Astrocyte (in vitro differentiated cells and primary cell): ENCODE measurements at places on chromosomes 3 and 15.

DNA sequence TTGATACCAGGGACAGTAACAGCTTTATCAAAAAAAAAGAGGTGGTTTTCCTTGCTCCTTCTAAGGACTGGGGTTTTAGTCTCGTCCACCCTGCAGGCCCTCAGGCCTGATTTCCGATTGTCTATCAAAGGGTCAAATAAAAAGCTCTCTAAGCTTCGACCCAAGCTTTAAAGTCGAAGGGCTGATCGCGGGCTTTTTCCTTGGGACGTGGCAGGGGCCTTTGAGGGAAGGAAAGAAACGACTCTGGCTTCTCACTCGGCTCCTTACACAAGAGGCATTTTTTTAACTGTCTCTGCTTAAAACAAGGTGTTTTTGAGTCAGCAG is 354 bp upstream of the KLHL24 start:
- DNase-seq = no peak

- DNase-seq = peak; percentile 81
These were observed 1.9 kb downstream of the AEN start for GRCh38 chr15:88623061-88623460.

DNA sequence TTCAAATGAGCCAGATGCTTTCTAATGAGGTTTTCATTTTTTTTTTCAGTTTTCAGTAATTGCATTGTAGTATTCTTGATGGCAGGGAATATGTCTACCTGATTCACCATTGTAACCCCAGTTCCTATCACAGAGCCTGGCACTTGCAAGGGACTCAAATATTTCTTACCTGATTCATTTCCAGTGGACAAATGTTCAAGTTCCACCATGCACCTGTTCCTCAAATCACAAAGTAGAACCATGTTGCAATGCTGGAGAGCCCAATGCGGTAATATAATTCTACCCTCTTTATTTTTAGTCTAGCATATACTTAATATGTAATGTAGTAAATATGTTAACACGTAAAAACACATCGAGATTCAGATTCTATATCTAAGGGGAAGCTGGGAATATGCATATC is 722.6 kb downstream of the AGBL1 start:
- DNase-seq = no peak

DNA sequence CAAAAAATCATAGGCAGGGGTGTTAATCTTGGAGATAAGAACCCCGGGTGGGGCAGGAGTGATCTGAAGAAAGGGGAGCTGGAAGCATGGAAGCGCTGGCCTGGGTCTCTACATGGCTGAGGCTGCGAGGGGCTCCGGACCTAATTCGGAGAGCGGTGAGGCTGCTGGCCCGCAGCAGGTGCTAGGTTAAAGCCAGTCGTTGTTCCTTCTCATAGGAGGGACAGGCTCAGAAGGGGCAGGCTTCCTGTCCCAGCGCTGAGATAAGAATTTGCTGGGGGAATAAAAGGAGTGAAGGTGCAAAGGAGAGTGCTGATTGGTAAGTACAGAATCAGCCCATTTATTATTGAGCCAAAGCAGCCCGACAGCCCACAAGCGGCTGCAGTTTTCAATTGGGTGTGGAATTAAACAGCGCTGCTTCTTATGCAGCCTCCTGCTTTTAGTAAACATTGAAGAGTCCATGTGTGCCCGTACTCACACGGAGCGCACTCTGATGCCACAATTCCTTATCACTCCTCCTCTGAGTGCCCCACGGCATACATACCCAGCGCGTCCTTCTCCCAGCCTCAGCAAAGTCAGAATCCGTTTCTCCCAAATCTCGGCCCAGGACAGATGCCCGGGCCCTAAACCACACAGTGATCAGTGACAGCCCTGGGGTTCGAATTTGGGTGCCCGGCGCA is 17.1 kb downstream of the CHST13 start:
- DNase-seq = no peak

- DNase-seq = no peak
These were observed 92.0 kb upstream of the TSEN2 start for GRCh38 chr3:12392101-12392878.

DNA sequence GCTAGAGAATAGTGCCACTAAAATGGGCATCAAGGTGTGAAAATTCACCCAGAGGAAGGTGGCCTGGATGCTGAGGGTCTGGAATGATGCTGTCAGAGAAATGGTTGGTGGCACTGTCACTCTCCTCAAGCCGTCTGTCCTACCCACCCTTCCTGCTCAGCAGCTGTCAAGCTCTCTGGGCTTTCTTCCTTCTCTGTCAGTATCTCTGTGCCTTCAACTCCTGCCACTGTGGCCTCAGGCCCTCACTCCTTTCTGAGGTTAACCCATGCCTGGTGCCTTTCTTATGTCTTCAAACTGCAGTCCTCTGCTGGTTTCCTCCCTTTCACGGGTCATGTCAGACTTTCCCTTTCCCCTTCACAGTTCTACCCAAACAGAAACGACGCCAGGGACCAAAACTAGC is 4.4 kb downstream of the MYO5C start:
- no peak for DNase-seq

- no peak for DNase-seq
These were observed 39.5 kb downstream of the HERC1 start for GRCh38 chr15:63794271-63794670.

DNA sequence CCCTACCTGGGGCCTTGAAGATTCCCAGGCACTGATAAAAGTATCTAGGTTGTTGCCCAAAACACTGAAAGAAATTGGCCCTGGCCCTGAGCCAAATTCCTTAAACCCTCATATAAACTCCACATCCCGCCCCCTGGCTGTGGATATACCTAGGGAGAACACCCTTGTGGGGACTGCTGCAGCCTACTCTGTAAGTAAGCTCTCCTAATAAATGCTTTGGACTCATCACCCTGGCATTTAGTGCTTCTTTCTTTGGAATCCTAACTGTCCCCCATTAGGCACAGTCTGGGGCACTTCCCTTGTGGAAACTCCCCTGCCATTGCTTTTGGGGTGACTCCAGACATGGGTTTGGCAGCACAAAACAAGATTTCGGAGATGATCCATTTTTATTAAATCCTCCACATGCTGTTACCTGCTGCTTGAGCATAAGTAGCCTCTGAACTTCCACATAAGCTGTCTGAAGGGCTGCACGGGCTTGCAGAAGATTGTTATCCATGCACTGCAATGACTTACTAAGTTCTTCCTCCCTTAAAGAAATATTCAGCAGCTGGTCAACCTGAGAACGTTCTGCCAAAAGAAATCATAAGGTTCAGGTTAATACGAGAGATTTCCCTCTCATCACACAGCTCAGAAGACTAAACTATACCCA is 46.4 kb downstream of the ZNF106 start:
- DNase-seq = peak; percentile 6

DNA sequence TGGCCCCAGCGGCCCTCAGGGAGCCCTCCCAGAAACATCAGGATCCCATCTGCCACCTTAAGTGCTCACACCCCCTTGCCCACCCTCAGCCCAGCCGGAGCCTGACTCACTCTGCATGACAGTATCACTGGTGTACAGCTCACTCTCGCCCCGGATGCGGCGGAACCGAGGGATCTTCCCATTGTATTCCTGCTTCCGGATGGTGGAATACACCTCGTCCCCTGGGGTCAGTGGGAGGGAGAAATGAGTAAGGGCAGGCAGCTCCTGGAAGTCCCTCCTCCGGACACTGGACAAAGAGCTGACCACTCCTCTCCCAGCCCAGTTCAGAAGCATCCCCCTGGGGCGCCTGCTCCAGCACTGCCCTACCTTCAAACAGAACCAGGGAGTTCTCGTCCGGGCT is 16.5 kb downstream of the SEMA7A start:
- peak; percentile 73 for DNase-seq

- DNase-seq = no peak
These were observed 46.7 kb downstream of the CAPN3 start for GRCh38 chr15:42405863-42406482.

DNA sequence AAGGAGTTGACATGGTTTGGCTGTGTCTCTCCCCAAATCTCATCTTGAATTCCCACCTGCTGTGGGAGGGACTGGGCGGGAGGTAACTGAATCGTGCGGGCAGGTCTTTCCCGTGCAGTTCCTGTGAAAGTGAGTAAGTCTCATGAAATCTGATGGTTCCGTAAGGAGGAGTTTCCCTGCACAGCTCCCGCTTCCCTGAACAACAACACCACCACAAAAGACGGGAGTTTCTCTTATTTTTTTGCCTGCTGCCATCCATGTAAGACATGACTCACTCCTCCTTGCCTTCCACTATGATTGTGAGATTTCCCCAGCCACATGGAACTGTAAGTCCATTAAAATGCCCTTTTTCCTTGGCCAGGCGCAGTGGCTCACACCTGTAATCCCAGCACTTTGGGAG is 22.7 kb downstream of the XXYLT1 start:
- DNase-seq = no peak

GRCh38 chr15:40333922-40334492 is 6.7 kb downstream of the CCDC9B start:
- peak; percentile 66 for DNase-seq

DNA sequence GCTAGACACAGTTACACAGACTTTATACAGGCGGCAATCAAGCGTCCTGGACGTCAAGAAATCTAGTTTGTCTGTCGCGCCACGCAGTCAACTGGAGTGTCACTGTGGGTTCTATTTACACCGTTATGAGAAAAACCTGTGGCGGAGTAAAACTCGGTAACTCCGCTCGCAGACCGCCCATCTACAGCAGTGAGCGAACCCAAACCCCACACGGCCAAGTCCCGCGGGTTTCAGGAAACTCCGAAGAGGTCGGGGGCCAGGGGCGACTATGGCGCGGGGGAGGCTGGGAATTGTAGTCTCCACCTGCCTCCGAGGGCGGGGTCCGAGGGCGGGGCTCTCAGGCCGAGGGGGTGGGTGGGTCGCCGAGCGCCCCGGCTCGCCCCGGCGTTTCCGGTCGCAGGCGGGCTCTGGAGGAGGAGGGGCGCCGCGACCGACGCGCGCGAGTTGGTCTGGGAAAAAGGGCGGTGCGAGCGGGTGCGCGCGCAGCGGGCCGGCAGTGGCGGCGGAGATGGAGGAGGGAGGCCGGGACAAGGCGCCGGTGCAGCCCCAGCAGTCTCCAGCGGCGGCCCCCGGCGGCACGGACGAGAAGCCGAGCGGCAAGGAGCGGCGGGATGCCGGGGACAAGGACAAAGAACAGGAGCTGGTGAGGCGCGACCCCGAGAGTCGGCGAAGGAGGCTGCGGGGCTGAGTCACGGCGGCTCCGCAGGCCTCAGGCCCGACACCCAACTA is at the start of gene PSMD2:
PSMD2 (plus strand) TSS at position 483 of the 729 bp plus-strand sequence; CDS start at position 509, 26 bp downstream.
- peak; percentile 84 for DNase-seq

- DNase-seq = no peak
These were observed 66.8 kb upstream of the UNC13C start for GRCh38 chr15:53911431-53911830.

DNA sequence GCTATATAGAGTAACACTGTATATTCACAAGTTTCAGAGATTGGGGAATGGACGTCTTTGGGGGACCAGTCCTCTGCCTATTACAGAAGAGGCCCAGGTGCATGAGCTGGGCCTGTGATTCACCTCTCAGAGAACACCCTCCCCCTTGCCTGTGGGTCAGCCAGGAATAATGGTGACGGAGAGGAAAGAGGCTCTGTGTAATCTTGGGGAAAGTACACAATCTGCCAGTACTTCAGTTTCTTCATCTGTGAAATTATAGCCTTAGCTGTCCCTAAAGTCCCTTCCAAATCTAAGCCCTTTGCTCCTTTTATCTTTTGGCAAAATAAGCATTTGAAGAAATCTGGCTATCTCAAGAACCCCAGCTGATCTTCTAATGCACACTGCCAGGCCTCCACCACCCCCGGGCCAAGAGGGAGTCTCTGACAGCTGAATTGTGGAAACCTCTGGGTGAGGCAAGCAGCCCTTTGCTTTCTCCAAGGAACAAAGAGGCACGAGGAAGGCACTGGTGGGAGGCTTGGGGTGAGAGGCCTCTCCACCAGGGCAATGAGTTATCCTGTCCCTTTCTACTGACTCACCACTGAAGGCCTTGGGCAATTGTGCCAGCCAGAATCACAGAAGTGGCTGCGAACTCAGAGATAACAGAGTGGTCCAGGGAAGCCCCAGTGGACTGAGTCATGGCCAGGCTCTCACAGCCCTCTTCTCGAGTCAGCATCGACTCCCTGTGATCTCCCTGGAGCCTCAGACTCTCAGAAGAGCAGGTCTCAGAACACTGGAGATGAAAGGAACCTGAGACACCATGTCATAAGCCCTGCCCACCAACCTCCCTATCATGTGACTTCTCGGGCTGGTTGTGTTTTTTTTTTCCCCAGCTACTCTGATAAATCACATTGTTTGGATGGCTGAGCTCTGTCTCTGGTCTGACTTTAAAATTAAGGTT is 31.8 kb downstream of the CCNL1 start:
- peak; percentile 86 for DNase-seq

DNA sequence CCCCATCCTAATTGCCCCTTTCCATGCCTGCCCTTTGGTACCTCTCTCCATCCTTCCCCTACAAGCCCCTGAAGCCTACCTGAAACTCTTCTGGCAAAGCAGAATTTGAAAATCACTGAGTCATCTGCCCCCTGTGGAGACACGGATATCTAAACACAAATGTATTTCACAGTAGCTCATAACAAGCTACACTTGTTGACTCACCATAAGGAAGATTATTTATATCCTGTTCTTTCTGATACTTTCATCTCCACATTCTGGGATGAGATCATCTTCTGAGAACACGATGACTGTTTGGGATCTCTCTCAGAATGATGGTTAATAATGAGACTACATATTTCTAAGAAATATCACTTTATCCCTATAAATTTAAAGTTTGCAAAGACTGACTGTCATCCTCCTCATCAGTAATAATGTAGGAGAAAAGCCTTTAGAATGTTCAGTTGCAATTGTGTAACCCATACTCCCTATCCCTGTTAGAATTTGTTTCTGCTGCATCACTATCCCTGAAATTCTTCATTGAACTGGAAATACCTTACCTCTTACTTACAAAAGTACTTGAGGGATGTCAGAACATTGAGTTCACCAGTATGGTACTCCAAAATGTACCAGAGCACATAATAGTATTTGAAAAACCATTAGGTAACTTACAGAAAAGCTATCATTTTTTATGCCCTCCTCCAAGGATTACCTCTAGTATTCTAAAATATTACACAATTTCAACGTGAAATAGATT is 116.1 kb upstream of the IL12A start:
- peak; percentile 90 for DNase-seq

- DNase-seq = no peak
These were observed 29.5 kb upstream of the SMAD3 start for GRCh38 chr15:67035886-67036285.

- DNase-seq = no peak
These were observed 5.2 kb downstream of the MAGI1 start for GRCh38 chr3:66033241-66034138.

DNA sequence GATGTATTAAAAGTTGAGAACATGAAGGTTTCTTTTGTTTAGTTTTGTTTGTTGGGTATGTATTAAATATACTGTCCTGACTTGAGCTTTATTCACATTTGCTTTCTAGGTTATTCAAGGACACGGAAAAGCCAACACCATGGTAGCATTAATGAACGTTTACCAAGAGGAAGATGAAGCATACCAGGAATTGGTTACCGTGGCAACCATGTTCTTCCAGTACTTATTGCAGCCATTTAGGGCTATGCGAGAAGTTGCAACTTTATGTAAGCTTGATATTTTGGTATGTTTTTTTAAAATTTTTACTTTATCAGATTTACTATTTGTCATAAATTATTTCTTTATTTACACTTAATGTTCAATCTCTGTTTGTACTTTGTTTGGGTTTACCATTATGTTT is 3.6 kb downstream of the WHAMM start:
- no peak for DNase-seq
